Stimulated activated naive CD4-positive, alpha-beta T cell treated with Interleukin-2 at 50 U/mL for 16 hours (primary cell): ENCODE measurements at places on chromosomes 5 and 9.
A peak's percentile ranks its signal among the peaks of the same experiment; 100 is the strongest.

GRCh38 chr9:110029956-110030480 lies 177.9 kb downstream of the C9orf152 start:
- DNase-seq: no peak

DNA sequence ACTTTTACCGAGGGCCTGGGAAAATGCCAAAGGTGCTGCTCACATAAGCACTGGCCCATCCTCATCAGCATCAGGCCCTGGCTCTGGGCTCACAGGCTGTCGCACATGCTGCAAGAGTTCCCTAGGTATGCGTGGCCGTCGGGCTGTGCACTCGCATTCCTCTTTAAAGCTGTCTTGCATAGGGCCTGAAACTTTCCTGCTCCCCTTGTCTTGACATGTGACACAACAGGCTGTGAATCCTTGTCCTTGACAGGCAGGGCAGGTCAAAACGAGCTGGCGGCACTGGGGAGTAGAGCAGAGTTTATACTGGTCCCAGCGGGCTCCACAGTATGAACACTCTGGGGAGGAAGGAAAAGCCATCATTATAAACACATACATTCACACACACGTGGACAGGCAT lies 30.7 kb downstream of the TSTD2 start:
- DNase-seq: no peak

DNA sequence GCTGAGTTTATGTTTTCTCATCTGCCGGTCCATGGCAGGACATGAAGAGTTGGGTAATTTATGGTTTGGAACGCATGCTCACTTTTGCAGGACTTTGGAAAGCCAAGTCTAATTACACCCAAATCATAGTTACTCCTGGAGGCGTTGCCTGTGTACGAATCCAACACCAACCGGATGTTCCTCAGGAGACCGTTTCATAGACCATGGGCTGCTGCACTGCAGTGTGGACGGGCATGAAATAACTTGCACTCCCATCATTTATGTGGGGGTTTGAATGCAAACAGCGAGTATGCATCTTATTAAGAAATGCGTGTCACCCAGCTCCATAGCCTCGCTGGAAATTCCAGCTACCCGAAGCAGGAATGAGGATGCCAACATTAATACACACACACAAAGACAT lies 96.1 kb upstream of the IRX2 start:
- DNase-seq: no peak

DNA sequence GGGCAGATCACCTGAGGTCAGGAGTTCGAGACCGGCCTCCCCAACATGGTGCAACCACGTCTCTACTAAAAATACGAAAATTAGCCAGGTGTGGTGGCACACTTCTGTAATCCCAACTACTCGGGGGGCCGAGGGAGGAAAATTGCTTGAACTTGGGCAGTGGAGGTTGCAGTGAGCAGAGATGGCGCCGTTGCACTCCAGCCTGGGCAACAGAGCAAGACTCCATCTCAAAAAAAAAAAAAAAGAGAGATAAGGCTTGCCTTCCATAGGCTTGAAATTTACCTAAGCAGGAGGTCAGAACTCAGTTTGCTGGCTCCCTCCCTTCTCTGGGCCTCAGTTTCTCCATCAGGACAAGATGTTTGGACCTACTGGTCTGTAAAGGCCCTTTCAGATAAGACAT lies 1.3 kb downstream of the SPOUT1 start:
- no peak for DNase-seq

GRCh38 chr5:109411149-109411514 lies 1.4 kb upstream of the PJA2 start:
- DNase-seq: no peak

GRCh38 chr9:4175846-4176245 lies 124.0 kb downstream of the GLIS3 start:
- no peak for DNase-seq

DNA sequence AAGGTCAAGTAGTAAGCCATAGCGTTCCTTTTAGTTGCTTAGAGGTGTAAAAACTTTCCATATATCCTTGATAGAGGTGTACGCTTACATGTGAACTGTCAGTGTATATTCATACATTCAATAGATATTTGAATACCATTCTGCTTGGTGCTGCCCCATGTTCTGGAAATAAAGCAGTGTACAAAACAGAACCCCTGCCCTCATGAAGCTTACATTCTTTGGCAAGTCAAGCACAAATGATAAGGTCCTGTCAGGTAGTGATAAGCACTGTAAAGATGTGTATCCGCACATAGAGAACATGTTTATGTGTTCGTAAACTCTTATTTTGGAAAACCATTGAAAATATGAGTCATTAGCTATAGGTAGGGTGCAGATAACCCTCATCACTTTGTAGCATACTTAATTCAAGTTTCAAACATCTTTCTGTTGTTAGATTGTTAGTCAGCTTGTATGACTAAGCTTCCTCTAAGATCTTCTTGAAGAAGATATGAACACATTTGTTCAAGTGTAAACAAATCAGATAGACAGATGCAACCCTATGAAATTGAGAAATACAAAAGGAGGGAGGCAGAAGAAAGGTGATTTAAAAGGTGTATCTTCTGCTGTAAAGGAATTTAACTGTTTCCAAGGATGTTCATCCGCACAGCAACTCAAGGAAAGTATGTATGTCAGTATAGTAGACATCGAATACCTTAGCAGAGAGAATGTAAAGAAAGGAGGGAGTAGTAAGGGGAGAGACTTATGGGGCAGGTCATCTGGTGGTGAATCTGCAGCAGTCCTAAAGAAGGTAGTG lies 1.6 kb downstream of the GTF3C4 start:
- DNase-seq: no peak

DNA sequence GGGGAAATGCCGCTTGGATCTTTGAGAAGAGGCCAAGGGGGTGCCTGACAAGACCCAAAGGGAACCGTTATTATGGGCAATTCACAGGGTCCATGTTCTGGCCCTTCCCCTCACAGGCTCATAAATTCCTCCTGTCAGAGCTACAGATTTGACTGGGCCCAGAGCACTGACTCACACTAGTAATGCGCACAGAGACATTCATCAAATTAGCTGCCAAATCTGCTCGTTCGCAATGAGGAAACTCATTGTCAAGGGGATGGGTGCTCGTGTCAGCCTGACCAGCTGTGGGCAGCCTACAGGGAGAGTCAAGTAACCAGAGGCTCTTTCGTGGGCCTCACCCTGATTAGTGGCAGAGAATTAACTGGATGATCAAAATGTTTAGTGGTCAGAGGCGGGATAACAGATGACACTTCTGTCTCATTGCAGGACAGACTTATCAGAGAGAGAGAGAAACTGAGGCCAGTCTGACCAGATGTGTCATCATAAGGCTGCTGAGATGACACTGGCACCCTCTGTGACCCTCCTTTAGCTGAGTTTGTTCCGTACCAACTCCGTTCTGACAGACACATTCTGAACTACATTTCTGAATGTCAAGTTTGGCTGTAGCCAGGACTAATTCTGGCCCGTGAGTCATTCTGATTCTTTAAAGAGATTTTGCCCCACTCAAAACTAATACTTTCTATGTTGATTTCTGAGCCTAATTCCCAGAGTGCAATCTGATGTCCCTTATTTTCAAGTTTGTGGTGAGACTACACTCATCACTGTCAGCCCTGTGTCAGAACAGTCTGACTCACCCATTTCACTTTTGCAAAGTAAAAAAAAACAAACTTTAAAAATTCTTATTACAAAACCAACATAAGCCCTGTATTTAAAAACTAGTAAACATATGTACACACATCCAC lies 377.1 kb downstream of the ACTL7B start:
- no peak for DNase-seq

DNA sequence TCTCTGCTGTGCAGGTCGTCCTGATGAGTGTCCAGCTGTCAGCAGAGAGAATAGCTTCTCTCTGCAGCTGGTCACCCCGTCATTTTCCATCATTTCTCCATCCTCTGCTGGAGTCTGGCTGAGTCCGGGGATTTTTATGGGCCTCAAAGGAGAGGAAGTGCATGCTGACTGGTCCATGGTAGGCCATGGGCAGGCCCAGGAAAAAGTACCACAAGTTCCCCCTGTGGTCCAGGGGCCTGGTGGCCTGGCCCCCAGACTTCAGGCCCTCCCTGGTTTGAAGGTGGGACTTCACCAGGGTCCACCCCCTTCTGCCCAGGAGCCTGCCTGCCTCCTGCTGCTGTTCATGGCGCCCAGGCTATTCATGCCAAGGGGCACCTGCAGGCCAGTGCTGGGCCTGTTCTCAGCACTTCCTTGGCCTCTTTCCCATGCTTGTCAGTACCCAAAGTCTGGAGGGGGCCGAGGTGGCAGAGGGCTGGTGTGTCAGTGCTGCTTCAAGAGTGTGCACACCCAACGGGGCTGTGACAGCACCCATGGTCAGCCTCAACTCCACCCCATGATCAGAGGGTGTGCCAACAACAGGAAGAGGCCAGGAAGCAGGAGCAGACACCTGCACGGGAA lies 7.3 kb upstream of the MTMR12 start:
- DNase-seq: no peak

DNA sequence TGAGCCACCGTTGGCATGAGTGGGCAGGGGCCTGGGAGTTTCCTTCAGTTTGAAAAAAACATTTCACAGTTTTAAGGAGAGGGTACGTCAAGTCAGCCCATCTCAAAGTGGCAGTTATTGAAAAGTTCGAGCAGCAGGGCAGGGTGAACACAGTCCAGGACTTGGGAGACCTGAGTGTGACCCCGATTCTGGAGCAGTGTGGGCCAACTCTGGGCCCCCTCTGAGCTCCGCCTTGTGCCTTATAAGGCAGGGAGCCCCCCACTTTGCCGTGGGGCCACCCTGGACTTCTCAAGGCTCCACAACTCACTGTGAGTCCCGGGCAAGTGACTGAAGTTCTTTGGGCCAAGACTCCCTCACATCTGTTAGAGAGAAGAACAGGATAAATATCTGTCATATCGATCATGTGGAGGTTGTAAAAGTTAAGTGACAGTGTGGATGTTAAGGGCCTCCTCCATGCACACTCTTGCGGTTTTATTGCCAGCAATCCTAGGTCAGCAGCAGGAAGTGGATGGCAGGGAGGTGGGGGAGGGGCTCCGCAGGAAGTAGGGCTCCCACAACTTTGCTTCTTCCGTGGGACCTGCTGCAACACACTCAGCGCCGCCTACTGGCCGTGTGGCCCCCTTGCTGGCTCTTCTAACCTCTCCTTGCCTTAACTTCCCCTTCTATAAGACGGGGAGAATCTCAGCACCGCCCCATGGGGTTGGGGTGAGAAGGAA lies 38.4 kb downstream of the HRH2 start:
- peak; percentile 62 for DNase-seq

DNA sequence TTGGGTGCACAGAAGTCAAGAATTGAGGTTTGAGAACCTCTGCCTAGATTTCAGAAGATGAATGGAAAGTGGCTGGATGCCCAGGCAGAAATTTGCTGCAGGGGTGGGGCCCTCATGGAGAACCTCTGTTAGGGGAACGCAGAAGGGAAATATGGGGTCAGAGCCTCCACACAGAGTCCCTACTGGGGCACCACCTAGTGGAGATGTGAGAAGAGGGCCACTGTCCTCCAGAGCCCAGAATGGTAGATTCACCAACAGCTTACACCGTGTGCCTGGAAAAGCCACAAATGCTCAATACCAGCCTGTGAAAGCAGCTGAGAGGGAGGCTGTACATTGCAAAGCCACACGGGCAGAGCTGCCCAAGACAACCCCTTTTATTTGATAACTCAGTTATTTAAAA lies 383.5 kb downstream of the TLE4 start:
- no peak for DNase-seq

GRCh38 chr5:83312663-83313062 lies 158.9 kb upstream of the VCAN start:
- DNase-seq: no peak

DNA sequence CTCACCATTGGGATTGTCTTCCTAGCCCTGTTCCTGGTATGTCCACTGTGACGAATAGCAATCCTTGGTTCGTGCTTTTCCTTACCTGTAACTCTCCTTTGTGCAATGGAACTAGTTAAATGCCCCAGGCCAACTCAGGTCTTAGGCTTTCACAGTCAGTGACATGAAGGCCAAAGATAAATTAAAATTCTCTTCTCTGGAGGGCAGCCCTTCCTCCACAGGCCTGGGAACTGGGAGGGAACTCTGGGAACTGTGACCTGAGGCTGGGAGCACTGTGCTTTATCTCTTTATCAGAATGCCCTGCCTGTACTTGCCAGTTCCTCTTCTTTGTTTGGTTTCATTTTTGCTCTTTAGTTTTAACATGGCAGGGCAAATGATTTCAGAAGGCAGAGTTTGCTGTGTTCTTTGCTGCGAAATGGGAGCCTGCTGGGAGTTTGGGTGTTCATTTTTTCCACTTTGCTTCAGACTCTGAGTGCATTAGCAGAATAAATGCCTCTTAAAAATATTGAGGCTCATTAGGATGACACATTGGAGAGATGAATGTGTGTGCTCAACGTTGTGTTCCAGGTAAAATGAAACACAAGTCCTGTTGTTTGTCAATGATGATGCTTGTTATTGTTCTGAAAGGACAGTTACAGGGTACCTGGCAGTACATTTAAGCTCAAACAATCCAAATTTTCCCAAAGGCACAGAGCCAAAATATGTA lies 118.1 kb downstream of the NUDT12 start:
- DNase-seq: no peak

GRCh38 chr5:161966564-161966963 lies 101.0 kb upstream of the GABRG2 start:
- DNase-seq: no peak
